ENCODE measurements at places on chromosomes 2 and 18.

GRCh38 chr2:226707499-226707898 lies 92.1 kb downstream of the IRS1 start:
- no peak for DNase-seq

GRCh38 chr2:15412779-15413178 lies 148.4 kb downstream of the NBAS start:
- no peak for DNase-seq

- DNase-seq: peak; percentile 83
These were observed 16.0 kb downstream of the PDCD1 start for GRCh38 chr2:241842620-241843211.

DNA sequence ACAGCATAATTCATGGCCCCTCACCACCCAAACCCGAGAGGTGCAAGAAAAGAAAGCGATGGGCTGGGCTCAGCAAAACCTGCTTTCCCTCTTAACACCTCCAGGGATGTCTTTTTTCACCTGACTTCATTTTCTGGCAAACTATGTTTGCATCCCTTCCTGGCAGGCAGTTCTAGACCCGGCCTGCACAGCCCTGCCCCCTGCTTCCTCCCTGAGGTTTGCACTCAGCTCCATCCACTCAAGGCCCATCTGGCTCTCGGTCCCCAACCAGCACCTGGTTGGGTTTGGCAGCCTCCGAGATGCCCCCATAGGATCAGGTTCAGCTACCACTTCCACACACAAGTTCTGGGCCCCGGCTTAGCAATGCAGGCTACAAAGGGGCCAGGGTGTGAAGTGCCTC lies 185.7 kb downstream of the SMAD7 start:
- no peak for DNase-seq

- DNase-seq: no peak
These were observed 103.0 kb downstream of the BCL11A start for GRCh38 chr2:60450488-60450887.

DNA sequence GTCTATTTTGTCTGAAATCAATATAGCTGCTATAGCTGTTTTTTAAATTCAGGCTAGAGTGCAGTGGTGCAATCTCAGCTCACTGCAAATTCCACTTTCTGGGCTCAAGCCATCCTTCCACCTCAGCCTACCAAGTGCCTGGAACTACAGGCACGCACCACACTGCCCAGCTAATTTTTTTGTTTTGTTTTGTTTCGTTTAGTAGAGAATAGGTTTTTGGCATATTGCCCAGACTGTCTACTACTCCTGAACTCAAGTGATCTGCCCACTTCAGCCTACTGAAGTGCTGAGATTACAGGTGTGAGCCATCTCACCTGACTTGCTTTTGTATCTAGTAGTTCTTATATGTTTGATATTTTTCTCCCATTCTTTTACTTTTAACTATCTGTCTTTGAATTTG lies 259.7 kb downstream of the CDH19 start:
- DNase-seq: no peak

- DNase-seq: no peak
These were observed 1.5 kb upstream of the GMCL1 start for GRCh38 chr2:69827796-69828540.

DNA sequence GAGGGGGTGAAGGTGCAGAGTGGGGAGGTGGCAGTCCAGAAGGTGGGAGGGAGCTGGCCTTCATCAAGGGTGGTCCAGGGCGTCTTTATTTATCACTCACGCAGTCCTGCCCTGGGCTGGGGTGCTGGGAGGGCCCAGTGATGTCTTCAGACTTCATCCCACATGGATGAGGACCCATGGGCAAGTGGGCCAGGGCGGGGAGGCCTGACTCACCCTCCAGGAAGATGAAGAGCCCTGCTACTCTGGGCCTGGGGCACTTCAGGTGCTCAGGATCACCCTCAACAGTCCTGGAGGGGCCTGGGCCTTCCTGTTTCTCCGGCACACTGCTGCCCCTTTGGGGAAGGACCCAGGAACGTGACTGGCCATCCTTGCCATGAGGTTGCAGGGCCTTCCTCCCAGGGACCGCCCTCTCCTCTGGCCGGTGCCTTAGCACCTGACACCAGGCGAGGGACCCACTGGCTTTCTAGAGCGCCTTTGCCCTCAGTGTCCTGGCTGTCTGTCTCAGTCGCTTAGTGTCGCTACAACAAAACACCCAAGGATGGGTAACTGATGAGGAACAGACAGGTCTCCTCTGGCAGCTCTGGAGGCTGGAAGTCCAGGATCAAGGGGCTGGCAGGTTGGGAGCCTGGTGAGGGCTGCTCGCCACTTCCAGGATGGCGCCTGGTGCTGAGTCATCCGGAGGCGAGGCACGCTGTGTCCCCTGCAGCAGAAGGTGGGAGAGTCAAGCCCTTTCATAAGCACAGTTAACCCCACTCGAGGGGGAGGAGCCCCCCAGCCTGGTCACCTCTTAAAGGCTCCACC lies 57.8 kb upstream of the HS6ST1 start:
- DNase-seq: no peak

DNA sequence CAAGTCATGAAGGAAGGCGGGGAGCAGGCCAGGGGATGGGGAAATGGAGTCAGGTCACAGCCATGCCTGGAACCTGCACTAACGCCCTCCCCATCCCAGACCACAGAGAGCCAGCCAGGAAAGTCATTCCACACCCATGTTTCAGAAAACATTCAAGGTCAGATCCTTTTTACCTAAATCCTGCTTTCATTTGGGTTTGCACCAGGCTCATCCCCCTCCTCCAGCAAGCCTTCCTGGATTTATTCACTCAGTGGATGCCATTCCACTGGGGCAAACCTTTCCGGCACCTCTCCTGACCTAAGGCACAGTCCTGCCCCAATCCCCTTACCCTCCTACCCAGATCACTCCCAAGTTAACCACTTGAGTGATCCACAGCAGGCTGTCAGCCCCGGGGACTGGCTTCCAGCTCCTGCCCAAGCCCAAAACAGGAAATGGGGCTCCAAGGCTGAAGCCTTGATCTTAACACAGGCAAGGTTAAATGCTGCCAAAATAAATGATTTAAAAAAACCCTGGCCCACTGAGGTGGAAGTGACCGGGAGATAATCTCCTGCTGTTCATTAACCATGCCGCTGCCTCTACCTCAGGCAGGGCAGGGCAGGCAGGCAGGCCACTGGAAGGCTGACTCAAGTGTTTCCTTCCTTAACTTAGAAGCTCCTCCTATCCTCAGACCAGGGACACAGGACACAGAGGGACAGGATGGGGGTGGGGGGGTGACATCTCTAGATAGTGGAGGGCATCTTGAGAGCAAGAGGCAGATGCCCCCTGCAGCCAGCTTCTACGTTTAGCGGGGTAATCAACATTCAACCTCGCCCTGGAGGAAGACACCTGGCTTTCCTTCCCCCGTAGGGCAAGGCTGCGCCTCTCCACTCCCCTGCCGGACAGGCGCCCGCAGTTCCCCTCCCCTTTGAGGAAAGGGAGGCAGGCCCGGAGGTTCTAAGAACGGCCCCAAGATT lies 1.4 kb downstream of the RAB11FIP5 start:
- peak; percentile 23 for DNase-seq

DNA sequence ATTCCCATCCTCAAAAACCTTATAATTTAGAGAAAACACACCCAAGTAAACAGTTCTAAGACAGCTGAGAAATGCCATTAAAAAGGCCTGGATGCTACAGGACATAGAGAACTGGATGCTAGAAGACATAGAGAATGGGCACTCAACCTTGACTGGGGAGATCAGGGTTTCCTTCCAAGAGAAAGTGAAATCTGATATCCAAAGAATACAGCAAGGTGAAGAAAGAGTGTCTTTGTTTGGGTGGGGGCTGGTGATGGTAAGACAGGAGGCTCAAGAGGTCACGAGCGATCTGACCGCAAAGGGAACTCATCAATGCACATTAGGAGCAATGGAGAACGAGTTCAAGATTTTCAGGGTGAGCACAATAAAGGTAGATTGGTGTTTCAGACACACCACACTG lies 31.6 kb downstream of the EPB41L3 start:
- DNase-seq: no peak

- no peak for DNase-seq
These were observed 48.5 kb downstream of the SLC5A7 start for GRCh38 chr2:108034843-108035242.

GRCh38 chr2:28201671-28202180 lies 190.9 kb upstream of the FOSL2 start:
- no peak for DNase-seq

GRCh38 chr18:12317664-12318333 lies 9.8 kb downstream of the TUBB6 start:
- peak; percentile 27 for DNase-seq

DNA sequence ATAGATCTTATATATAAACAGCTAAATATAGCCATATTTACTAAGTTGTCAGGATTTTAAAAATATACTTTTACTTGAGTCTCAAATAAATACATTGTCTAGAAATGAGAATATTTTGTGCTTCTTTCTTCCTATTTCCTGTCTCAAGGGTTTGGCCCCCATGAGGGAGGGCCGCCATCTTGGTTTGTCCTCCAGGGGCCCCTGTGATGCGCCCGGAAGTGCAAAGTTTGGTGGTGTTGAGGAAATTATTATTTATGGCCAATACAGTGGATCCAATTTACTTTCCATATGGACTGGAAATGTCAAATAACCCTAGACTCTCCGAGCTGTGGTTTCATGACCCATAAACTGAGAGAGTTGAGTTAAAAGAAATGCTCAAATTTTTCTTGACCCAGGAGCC lies 104.7 kb upstream of the OTOS start:
- DNase-seq: no peak

- DNase-seq: peak; percentile 23
These were observed 45.2 kb downstream of the ADNP2 start for GRCh38 chr18:80154293-80154692.

GRCh38 chr2:152097801-152098495 lies 896 bp downstream of the CACNB4 start:
- DNase-seq: no peak

DNA sequence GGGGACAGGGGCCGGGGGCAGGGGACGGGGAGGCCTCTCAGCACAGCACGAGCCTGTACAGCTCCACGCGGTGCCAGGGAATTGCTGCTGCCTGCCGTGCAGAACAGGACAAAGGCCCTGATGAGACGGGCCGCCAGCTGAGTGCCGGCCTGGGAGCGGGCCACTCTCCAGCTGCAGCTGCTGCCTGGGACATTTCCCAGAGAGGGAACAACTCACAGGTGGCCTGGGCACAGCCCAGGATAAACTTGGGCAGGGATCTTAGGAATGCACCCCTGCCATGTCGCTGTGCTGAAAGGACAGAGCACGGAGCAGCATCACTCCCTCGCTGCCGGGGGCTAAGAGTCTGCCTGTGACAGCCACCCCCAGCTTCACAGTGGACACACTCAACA lies 38.8 kb downstream of the CENPO start:
- no peak for DNase-seq

GRCh38 chr2:47094511-47095142 lies 60.5 kb downstream of the STPG4 start:
- DNase-seq: no peak

GRCh38 chr2:117519721-117520120 lies 294.8 kb upstream of the DDX18 start:
- DNase-seq: no peak

DNA sequence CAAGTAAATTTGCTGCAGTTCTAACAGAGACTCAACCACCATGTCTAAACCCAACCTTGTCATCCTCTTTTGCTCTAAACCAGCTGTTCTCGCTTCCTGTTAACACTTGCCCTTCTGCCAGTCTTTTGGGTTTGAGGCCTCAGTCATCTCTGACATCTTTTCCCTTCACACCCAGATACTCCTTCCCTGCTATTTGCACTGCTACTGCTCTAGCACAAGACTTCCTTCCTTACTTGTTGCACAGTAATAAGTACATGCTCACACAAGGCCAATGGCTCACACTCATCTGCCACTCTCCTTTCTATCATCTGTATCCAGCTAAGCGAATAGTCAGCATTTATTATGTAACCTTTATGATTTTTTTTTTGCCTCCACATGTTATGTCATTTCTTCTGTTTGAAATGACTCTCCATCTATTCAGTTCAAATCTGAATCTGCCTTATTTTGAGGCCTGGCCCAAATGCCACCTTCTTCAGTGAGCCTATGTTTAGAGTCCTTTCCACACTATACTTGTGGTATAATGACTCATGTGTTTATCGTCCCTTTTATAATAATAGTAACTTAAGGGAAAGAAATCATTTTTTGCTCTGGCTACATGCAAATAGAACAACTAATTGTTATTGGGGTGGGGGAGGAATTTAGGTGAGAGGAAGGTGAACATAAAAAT lies 22.5 kb upstream of the CDKL4 start:
- DNase-seq: no peak

- peak; percentile 84 for DNase-seq
These were observed 99.3 kb downstream of the SPATS2L start for GRCh38 chr2:200405599-200406298.

DNA sequence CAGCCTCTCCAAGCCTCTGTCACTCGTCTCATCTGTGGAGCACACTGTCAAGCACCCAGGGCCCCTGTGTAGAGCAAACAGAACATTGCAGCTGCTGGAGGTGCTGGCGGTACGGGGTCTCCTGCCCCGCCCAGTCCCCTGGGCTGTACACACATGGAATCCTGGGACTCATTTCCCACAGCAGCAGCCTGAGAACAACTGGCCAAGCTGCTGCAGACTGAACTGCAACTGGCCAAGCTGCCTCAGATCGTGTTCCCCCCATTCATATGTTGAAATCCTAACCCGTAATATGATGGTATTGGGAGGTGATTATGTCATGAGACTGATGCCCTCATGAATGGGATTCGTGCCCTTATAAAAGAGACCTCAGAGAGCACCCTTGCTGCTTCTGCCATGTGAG lies 130.5 kb downstream of the NCK2 start:
- no peak for DNase-seq

GRCh38 chr2:16900405-16901025 lies 234.9 kb upstream of the CYRIA start:
- peak; percentile 72 for DNase-seq

GRCh38 chr2:68309426-68309825 lies 10.3 kb downstream of the CNRIP1 start:
- DNase-seq: no peak

Data from suppressor macrophage treated with lipopolysaccharide for 1 hour (primary cell).